ENCODE measurements at places on chromosomes 13 and 19.

GRCh38 chr13:52161181-52161646 lies 1.8 kb upstream of the NEK3 start:
- no peak for DNase-seq

DNA sequence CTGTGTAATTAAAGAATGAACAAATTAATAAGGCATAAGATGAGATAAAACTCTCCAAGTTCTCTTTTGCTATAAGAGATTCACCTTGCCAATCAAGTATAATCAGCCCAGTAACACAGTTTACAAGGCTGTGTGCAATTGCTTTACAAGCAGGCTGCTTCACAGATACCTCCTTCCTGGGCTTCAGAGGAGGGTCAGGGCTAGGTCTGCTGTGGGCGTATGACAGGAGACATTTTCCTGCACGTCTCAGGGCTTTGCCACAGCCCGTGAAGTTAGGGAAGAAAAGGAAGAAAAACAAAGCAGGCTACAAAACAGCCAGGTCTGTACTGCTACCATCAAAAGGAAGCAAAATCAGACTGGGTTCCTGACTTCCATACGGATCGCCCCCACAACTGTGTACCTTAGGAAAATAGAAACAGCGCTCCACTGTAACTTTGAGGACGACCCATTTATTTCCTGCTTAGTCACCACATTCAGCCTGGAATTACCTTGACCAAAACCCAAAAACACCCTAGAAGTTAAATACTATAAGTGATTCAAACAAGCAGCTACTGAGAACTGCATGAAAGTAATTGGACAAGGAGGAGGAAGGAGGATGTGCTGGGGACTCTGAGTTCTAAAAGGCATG lies 12.4 kb downstream of the EFNB2 start:
- DNase-seq, result no peak

- no peak for DNase-seq
Observed at GRCh38 chr13:93529961-93530360, 303.4 kb downstream of the GPC6 start.

- no peak for DNase-seq
Observed at GRCh38 chr13:48656608-48657007, 2.9 kb downstream of the CYSLTR2 start.

All from stimulated activated CD8-positive, alpha-beta memory T cell treated with anti-CD3 and anti-CD28 coated beads, Interleukin-12 subunit alpha, Interleukin-12 subunit beta, amount 100 ng/mL, for 1 hour (primary cell).